ENCODE measurements at places on chromosomes 5 and 9.
A peak's percentile ranks its signal among the peaks of the same experiment; 100 is the strongest.

DNA sequence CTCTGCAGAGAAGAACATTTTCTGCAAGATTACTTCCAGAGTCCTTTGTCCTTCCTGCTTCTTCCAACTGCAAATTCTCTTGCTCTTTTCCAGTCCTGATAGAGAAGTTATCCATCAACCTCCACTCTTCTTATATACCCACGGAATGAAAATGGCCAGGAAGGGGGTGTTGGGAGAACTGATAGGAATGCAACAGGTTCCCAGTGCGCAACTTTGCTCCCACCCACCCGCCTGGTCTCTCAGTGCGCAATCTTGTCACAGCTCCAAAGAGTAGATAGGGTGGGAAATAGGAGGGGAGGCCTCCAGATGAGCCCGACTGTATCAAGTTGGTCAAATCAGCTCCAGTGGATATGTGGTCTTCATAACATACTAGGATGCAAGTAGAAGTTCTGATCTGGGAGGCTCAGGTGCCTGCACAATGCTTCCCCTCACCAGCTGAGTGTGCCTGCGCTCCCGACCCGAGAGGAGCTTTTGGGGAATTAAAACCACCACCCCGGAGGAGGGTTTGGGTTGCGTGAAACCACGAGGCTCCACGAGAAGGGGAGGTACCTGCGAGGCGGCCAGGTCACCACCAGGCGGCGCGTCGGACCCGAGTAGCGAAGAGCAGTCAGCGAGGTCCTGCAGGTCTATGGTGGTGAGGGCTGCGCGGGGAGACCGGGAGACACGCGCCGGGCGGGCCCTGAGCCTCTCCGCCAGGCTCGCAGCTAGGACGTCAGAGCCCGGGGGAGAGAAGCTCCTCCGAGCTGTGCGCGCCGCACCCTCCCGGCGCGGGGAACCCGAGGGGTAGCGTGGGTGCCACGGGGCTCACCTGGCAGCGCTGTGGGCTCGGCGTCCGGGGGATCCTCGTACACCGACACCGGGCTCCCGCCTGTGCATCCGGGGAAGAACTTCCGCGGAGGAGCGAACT, 835 bp downstream of the MCIDAS start:
- H3K27ac ChIP-seq = no peak overlapping the region
- H3K36me3 ChIP-seq = no peaks in the 10 kb centered on the region
- H3K4me1 ChIP-seq = peaks cover 26% of the 10 kb centered on the region
- no peak for DNase-seq
- H3K4me3 ChIP-seq = peak overlapping the region; percentile 32
- H3K27me3 ChIP-seq = peaks cover 84% of the 10 kb centered on the region

GRCh38 chr5:71955723-71956122, 151.6 kb upstream of the MAP1B start:
- H3K36me3 ChIP-seq = no peaks in the 10 kb centered on the region
- no peak for DNase-seq
- H3K4me1 ChIP-seq = no peaks in the 10 kb centered on the region
- H3K4me3 ChIP-seq = no peak overlapping the region
- peaks cover 33% of the 10 kb centered on the region for H3K27me3 ChIP-seq
- no peak overlapping the region for H3K27ac ChIP-seq

GRCh38 chr9:123998970-123999621, 12.5 kb upstream of the LHX2 start:
- peaks cover 2% of the 10 kb centered on the region for H3K36me3 ChIP-seq
- H3K4me3 ChIP-seq = peak overlapping the region; percentile 77
- DNase-seq = no peak
- no peak overlapping the region for H3K27ac ChIP-seq

- no peak overlapping the region for H3K4me3 ChIP-seq
- no peaks in the 10 kb centered on the region for H3K36me3 ChIP-seq
- no peak for DNase-seq
- peaks cover 2% of the 10 kb centered on the region for H3K4me1 ChIP-seq
Observed at GRCh38 chr9:3768712-3769457, 243.1 kb upstream of the RFX3 start.

- H3K27ac ChIP-seq = no peak overlapping the region
- H3K4me1 ChIP-seq = peaks cover 17% of the 10 kb centered on the region
- peaks cover 14% of the 10 kb centered on the region for H3K36me3 ChIP-seq
- no peak overlapping the region for H3K4me3 ChIP-seq
- peak; percentile 67 for DNase-seq
Observed at GRCh38 chr5:139023286-139023685, 148.2 kb upstream of the LRRTM2 start.

DNA sequence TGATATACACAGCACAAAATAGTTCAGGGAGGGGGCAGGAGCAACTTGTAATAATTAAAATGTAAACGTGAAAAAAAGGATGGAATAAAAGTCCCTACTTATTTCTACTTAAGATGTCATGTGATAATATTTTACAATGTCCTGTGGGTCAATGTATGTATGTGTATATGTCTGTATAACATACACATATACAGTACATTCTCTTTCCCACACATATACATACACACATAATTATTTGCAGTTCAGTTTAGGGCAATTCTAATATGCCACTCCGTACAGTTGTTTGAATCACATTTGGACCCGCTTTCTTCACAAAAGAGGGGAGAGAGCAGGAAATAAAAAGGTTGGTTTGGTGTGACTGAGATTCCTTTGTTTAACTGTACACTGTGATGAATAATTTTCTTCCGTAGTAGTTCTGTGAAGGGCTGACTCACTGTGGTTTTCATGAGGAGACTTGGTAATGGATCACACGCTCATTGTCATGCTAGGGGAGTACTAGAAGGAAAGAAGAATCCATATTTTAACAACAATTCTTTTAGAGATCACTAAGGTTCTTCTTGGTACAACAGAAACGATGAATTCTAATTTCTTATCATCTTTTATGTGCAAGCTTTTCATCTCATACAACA, 26.2 kb upstream of the ACOT12 start:
- no peak for DNase-seq
- H3K4me1 ChIP-seq = peaks cover 42% of the 10 kb centered on the region
- H3K27ac ChIP-seq = peak overlapping the region; percentile 95
- H3K36me3 ChIP-seq = peaks cover 16% of the 10 kb centered on the region
- H3K4me3 ChIP-seq = no peak overlapping the region

DNA sequence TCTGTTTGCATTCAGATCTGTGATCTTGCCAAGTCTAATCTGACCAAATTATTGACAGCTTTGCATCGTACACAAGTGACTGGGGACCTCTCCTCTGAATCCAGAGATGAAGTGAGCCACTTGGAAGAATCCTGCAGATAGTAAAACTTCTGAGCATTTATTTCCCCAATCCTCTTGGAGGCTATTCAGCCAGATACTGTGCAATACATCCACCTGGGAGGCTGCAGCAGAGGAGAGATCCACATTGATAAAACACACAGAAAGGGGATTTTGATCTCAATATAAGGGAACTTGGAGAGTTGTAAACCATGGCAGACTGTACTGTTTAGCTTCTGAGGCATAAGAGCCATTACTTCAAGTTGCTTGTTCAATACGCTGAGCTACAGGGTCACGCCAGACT, 654.6 kb downstream of the MTRR start:
- H3K27ac ChIP-seq = no peak overlapping the region
- H3K4me3 ChIP-seq = no peak overlapping the region
- peaks cover 4% of the 10 kb centered on the region for H3K4me1 ChIP-seq
- DNase-seq = no peak

- no peak overlapping the region for H3K4me3 ChIP-seq
- H3K36me3 ChIP-seq = no peaks in the 10 kb centered on the region
- no peak overlapping the region for H3K27ac ChIP-seq
- no peak for DNase-seq
- no peaks in the 10 kb centered on the region for H3K4me1 ChIP-seq
Observed at GRCh38 chr5:140169410-140169809, 5.6 kb upstream of the CYSTM1 start.

DNA sequence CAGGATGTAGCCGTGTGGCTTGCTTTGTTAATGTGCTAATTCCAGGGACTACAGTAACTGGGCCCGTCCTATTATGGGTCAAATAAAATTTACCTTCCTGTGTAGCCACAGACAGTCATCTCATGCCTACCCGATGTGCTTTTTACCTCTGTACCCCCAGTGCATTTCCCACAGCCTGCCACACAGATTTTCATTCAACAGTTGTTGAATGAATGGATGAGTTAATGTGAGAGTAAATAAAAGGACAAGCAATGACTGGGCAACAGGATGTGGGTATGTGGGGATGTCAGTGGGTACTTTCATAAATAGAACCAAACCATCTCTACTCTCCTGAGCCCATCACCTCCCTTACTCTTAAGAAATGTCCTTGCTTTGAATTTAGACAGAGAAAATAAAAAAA, 441.2 kb upstream of the ZNF462 start:
- peaks cover 5% of the 10 kb centered on the region for H3K27me3 ChIP-seq
- H3K27ac ChIP-seq = no peak overlapping the region

- no peak overlapping the region for H3K4me3 ChIP-seq
- no peak for DNase-seq
- no peaks in the 10 kb centered on the region for H3K4me1 ChIP-seq
- H3K36me3 ChIP-seq = no peaks in the 10 kb centered on the region
Observed at GRCh38 chr9:117523531-117524153, 108.8 kb upstream of the ASTN2 start.

DNA sequence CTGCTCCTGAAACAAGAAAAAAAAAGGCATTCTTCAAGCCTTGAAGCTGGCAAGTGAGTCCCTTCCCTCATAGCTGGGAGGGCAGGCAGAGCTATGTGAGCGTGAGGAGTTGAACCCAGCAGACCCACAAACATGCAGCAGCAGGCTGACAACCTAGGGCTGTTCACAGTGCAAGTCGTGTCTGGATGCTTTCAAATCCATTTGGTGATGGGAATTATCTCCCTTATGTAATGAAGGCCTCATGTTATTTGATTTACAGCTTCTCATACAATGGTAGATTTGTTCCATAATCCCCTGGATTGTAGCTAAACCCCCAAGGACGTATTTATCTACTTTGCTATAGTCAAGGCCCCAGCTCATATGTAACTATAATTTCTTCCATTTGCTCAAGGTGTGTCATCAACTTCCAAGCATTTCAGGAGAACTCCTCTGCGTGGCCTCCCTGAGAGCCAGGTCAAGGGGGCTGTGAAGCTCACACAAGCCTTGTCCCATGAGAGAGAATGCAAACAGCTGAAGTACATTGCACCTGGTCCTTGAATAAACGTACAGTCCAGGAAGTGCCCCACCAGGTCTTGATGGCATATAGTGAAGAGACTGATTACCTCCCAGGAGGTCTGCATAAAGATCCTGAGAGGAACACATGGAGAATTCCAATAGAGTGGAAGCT, 124.8 kb upstream of the SLC1A3 start:
- no peak for DNase-seq
- H3K27ac ChIP-seq = no peak overlapping the region
- no peak overlapping the region for H3K4me3 ChIP-seq
- H3K27me3 ChIP-seq = peaks cover 11% of the 10 kb centered on the region
- H3K36me3 ChIP-seq = no peaks in the 10 kb centered on the region
- no peaks in the 10 kb centered on the region for H3K4me1 ChIP-seq

- H3K27me3 ChIP-seq = no peaks in the 10 kb centered on the region
- no peaks in the 10 kb centered on the region for H3K36me3 ChIP-seq
- H3K4me3 ChIP-seq = no peak overlapping the region
- H3K27ac ChIP-seq = no peak overlapping the region
- no peaks in the 10 kb centered on the region for H3K4me1 ChIP-seq
Observed at GRCh38 chr9:116555119-116555518, 132.0 kb upstream of the TRIM32 start.

- no peak for DNase-seq
- H3K4me1 ChIP-seq = peaks cover 35% of the 10 kb centered on the region
- H3K27me3 ChIP-seq = no peaks in the 10 kb centered on the region
- H3K4me3 ChIP-seq = no peak overlapping the region
- H3K27ac ChIP-seq = peak overlapping the region; percentile 44
Observed at GRCh38 chr9:79674052-79674777, 102.5 kb downstream of the TLE4 start.

DNA sequence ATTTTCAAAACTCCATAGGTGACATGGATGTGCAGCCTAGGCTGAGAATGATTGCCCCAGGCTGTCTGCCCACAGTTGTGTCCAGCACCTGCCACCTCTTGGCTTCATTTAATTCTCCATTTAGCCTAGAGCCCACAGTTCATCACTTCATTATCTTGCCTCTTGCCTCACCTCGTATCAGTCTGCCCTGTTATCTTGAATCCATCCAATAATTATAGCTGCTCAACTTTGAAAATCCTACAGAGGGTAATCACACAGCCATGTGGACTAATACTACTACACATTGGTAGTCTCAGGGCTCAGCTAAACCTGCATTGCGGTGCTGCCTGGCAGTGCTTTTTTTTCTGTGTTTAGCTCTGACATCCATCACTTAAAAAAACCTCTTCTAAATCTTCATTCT, 7.4 kb downstream of the UGCG start:
- peak overlapping the region; percentile 44 for H3K4me3 ChIP-seq
- peaks cover 4% of the 10 kb centered on the region for H3K36me3 ChIP-seq
- peak overlapping the region; percentile 67 for H3K27ac ChIP-seq
- no peak for DNase-seq
- peaks cover 53% of the 10 kb centered on the region for H3K4me1 ChIP-seq
- H3K27me3 ChIP-seq = no peaks in the 10 kb centered on the region

GRCh38 chr5:50667653-50668595, 1.5 kb downstream of the PARP8 start:
- H3K4me1 ChIP-seq = peaks cover 47% of the 10 kb centered on the region
- H3K27ac ChIP-seq = peak overlapping the region; percentile 99
- H3K4me3 ChIP-seq = peak overlapping the region; percentile 95
- H3K27me3 ChIP-seq = no peaks in the 10 kb centered on the region
- H3K36me3 ChIP-seq = no peaks in the 10 kb centered on the region
- peak; percentile 89 for DNase-seq

DNA sequence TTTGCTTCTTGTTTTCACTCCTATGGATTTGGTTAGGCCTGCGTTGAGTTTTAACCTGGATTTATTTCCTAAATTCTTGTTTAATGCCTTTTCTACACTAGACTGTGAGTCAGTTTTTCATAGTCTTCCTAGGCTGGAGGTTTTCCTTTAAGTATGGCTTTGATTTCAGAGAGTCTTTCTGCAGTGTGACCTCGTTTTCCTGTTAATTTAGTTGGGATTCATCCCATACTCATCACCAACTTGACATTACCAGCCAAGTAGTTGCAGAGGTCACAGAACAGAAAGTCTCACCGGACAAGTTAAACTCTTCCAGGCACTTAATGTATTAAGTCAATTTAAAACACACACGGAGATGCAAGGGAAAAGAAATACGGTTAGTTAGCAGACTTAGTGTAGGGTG, 29.7 kb upstream of the AUH start:
- no peak for DNase-seq
- H3K4me1 ChIP-seq = peaks cover 17% of the 10 kb centered on the region
- H3K4me3 ChIP-seq = no peak overlapping the region
- H3K36me3 ChIP-seq = no peaks in the 10 kb centered on the region
- no peak overlapping the region for H3K27ac ChIP-seq

GRCh38 chr9:18605766-18606180, 131.8 kb downstream of the ADAMTSL1 start:
- H3K27ac ChIP-seq = no peak overlapping the region
- H3K4me1 ChIP-seq = peaks cover 20% of the 10 kb centered on the region
- H3K4me3 ChIP-seq = no peak overlapping the region
- no peak for DNase-seq
- no peaks in the 10 kb centered on the region for H3K36me3 ChIP-seq

Data from osteocyte (in vitro differentiated cells).